ENCODE measurements at places on chromosomes 7 and 10.

DNA sequence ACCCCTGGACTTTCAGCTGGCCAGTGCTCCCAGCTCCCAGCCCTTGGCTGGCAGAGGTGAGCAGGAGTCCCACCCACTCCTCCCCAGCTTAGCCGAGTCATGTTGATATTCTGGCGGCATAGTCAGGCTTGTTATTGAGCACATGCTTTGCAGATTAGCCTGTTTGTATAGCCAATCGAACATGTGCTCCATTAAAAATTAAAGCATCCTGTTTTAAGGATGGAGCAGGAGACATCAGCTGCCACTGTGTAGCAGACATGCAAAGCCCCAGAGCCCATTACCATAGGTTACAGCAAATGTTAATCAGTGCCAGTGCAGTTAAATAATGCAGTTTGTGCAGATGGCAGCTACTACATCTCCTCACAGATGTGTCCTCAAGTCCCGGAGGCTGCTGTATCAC is 574.6 kb upstream of the GALNT17 start:
- DNase-seq, result no peak

GRCh38 chr10:78802431-78802830 is 266.3 kb upstream of the ZMIZ1 start:
- DNase-seq, result no peak

GRCh38 chr7:104048055-104048454 is 58.6 kb upstream of the RELN start:
- DNase-seq, result no peak

- no peak for DNase-seq
Observed at GRCh38 chr10:28768227-28768626, 90.9 kb downstream of the BAMBI start.

GRCh38 chr10:24703700-24704099 is 20.0 kb downstream of the ARHGAP21 start:
- DNase-seq, result no peak

DNA sequence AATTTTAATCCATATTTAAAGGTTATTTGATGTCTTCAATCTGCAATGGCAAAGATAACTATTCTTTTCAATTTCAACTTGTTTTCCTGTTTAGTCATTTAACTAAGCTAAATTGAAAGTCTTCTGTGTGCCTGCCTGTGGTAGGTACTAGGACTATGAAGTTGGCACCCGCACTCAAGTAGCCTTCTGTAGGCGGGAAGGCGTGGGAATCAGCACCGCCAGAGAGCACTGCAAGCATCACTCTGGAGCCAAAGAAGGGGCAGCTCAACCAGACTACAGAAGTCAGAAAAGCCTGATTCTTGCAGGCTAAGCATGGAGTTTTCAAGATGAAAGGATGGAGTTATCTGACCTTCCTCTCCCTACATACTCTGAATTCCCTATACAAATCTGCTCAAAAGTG is 269.0 kb upstream of the PHF14 start:
- DNase-seq, result no peak

DNA sequence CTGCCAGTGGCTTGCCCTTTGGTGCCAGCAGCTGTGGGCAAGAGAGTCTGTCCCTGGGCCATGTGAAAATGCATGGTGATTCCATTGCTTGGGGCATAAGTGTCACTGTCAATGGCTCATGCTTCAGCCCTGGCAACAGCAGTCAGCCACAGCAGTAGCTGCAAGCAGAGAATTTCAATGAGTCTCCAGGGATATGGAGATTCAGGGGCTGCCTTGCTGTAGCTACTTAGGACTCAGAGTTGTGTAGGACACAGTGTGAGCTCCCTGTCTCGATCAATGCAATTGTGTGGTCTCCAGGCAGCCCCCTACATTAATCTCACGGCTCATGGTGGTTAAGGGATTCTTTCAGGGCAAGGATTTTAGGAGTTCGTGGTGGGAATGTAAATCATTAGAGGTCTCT is 126.3 kb upstream of the STARD3NL start:
- DNase-seq, result no peak

- no peak for DNase-seq
Observed at GRCh38 chr7:129828989-129829736, 123.6 kb downstream of the UBE2H start.

- no peak for DNase-seq
Observed at GRCh38 chr7:136470179-136470578, 398.3 kb upstream of the CHRM2 start.

- DNase-seq, result no peak
Observed at GRCh38 chr7:9856668-9857067, 1117.0 kb upstream of the PHF14 start.

- DNase-seq, result no peak
Observed at GRCh38 chr7:142131439-142132185, 20.1 kb downstream of the MGAM2 start.

DNA sequence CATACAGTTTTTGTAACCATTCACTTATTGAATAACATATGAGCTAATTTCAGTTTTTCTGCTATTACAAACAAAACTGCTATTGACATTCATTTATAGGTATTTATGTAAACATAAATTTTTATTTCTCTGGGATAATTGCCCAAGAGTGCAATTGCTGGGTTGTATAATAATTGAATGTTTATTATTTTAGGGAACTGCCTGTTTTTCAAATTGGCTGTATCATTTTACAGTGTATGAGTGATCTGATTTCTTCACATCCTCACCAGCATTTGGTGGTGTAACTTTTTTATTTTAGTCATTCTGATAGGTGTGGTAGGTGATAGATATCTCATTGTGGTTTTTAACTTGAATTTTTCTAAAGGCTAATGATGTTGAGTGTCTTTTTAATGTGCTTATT is 26.4 kb downstream of the KIF11 start:
- no peak for DNase-seq

DNA sequence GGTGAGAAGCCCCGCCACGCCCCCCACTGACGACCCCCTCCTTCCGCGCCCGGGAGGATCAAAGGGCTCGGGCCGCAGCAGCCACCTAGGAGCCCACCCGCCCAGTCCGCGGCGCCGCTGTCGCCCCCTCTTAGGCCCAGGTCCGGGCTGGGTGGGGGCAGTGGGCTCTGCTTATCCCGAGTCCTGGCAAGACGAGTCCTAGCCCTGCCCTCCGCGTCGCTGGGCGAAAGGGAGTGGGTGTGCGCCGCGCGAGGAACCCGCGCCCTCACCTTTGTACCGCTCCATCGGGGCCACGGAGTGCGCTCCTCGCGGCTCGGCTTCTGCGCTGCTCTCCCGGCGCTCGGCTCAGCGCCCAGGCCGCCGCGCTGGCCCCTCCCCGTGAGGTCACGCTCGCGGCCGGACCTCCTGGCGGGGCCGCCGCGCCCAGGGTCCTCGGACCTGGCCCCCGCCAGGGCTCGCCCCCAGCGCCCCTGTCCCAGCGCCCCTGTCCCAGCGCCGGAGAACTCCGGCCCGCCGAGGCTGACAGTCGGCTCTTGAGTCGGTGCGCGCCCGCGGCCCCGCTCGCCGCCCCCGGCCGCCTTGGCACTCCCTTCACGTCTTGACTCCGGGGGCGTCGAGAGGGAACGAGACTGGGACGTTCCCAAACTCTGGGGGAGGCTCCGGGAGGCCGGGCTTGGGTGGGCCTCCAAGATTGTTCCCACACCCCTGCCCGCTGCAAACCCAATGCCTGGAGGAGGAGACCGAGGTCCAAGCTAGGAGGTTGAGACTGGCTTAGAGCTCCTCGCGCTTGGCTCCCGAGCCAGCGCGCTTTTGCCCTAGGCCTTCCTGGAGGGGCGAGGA is at the start of gene AFAP1L2:
AFAP1L2 (minus strand) TSS at position 332 of the 840 bp plus-strand sequence; CDS start at position 285, 47 bp downstream.
- DNase-seq, result no peak

DNA sequence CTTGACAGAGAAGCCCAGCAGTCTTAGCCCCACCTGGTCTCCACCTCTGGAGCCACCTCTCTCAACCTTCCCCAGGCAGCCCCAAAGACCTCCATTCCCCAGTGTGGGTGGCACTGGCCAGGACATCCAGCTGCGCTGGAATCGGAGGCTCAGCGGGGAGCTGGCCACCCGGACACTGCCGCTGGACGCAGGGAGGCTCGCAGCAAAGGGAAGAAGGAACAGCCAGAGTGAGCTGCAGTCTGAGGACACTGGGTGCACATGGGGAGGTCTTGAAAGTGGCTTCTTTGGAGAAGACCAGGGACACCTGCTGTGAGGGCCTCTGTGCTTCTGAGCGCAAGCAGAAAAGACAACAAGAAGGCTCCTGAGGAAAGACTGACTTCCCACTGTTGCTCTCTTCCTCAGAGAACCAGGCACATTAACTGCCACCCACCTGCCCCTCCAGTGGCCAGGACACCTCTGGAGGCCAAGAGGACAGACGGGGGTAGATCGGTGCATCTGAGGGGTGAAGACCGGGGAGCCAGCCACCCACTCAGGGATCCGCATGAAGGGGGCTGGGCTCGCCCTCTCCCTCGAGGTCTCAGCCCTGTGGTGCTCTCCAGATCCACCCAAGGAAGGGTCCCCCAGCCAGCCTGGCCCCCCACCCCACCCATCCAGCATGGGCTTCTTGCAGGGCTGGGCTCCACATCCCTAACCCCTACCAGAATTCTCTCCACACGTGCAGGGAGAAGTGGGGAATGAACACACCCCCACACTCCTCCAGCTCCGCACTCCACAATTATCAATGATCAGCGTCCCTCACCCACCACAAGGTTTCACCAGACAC is 1.8 kb downstream of the CAMK2B start:
- no peak for DNase-seq

DNA sequence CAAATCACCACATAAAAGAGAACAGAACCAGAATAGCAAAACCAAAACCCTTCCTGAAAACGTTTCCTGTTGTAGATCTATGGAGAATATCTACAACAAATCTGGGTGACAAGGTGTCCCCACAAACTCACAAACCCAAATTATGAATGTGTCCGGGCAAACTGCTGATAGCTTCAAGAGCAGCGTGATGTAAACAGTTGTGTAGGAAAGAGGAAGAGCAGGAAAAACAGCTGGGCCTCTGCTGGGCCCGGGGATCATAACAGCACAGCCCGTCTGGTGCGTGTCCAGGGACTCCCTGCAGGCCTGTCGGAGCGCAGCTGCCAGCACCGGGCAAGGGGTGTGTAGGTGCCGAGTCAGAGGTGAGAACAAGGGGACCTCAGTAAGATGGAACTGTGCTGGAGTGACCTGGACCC is 53.7 kb downstream of the KCNH2 start:
- DNase-seq, result no peak

DNA sequence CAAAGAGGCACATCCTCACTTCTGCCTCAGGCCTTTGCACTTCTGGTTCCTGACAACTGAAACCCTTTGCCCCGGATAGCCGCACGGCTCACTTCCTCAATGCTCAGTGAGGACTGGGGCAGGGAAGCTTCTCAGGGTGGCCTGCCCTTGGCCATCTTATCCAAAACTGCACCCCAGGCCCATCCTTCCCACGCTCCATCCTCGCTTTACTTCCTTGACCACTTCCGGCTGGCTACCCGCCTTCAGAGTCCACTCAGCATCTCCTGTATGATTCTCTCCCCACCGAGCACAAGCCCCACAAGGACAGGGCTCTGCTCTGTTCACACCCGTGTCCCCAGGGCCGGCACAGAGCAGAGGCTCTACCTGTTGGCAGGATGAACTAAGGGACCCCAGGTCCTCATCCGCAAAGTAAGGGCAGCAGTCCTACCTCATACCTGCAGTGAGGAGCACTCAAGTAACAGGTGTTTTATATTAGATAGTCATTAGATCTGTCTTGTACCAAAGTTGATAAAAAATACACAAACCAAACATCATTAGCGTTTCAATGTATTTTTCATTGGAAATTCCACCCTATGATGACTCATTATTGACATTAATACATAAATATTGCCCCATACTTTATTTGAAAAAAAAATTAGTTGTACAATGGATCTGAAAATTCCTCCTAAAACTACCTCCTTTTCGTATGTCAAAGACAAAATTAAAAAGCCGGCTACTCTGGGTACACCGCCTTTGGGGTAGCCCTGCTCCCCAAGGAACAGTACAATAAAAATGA is 35.0 kb downstream of the GNA12 start:
- DNase-seq, result no peak
